ENCODE measurements at places on chromosomes 2 and 18. TPM values are rescaled to one million over a fixed set of nuclear protein-coding genes. Genes with fewer than 3 reads are reported as not detected.

DNA sequence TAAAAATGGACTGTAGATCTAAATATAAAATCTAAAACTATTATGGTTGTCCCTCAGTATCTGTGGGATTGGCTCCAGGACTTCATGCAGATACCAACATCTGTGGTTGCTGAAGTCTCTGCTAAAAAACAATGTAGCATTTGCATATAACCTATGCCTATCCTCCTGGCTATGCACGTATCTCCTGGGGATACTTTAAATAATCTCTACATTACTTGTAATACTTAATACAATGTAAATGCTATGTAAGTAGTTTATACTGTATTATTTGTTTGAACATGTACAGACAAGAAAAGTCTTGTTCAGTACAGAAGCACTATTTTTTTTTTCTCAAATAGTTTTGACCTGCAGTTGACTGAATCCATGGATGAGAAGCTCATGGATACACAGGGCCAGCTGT, 134.9 kb downstream of the ZAP70 start:
- DNase-seq = no peak
- no peak overlapping the region for H3K27ac ChIP-seq
- no peak overlapping the region for H3K4me3 ChIP-seq
- no peaks in the 10 kb centered on the region for H3K27me3 ChIP-seq
- H3K36me3 ChIP-seq = no peaks in the 10 kb centered on the region

Gene SLC19A3
- 0.62 TPM for total RNA-seq

DNA sequence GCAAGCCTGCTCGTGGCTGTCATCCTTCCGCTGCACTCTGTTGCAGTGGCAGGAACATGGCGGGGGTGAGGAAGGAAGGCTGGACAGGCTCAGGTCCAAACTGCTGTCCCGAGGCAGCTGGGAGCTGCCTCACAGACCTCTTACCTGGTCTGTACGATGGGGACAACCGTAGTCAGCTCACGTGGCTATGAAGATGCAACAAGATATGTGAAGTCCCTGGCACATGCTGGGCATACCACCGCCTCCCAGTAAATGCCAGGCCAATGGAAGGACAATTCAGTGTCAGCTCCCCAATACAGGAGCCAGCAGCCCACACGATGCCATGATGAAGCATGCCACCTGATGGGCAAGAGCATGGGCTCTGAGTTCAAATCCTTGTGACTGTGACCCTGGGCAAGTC, 344.4 kb downstream of the CYRIA start:
- peaks cover 36% of the 10 kb centered on the region for H3K4me1 ChIP-seq
- H3K4me3 ChIP-seq = no peak overlapping the region

Gene EVX2
- not detected for total RNA-seq

Gene MFSD6
- 2.4 TPM for total RNA-seq

Gene CREG2
- total RNA-seq = 23.6 TPM

- H3K36me3 ChIP-seq = no peaks in the 10 kb centered on the region
- H3K27me3 ChIP-seq = peaks cover 1% of the 10 kb centered on the region
- H3K27ac ChIP-seq = no peak overlapping the region
- no peaks in the 10 kb centered on the region for H3K4me1 ChIP-seq
- DNase-seq = no peak
Measured at GRCh38 chr18:79049506-79049905, 19.7 kb upstream of the ATP9B start.

DNA sequence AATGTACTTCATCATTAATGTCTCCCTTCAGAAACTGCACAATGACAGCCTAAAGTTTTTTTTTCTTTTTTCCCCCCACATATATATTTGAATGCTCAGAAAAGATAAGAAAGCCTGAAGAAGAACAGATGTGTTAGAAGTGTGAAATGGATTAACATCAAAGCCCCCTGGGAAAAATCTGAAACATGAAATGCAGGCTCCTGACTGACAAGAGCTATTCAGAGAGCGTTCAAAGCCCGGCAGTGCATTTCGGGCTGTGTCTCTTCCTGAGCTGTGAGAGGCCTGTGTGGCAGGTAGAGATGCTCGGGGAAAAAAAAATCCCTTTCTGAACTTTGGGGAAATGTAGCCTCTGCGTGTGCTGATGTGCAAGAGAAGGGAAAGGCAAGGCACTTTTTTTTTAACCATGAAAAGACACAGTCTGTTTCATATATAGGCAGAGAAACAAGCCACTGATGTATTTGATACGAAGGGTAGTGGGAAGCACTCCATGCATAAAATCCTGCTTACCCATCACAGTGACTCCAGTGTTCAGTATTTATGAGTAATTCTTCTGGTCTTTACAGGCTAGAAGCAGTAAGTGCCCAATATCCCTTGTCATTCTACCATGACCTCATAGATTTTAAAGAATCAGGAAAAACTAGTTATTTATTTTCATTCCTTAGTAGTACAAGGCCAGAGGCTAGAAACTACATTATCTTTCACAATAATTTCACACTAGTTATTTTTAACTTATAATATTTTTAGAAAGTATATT, 1574.2 kb upstream of the PIK3C3 start:
- no peak for DNase-seq
- H3K4me3 ChIP-seq = no peak overlapping the region
- no peaks in the 10 kb centered on the region for H3K27me3 ChIP-seq
- no peaks in the 10 kb centered on the region for H3K4me1 ChIP-seq
- H3K27ac ChIP-seq = no peak overlapping the region
- H3K36me3 ChIP-seq = no peaks in the 10 kb centered on the region

GRCh38 chr2:120539937-120540718, 194.2 kb downstream of the INHBB start:
- H3K27ac ChIP-seq = no peak overlapping the region
- peaks cover 4% of the 10 kb centered on the region for H3K27me3 ChIP-seq
- H3K36me3 ChIP-seq = no peaks in the 10 kb centered on the region
- DNase-seq = no peak
- H3K4me1 ChIP-seq = peaks cover 11% of the 10 kb centered on the region

Gene IL1B
- total RNA-seq = not detected

Gene ABCG5
- total RNA-seq = not detected

Gene TEX44
- total RNA-seq = not detected

DNA sequence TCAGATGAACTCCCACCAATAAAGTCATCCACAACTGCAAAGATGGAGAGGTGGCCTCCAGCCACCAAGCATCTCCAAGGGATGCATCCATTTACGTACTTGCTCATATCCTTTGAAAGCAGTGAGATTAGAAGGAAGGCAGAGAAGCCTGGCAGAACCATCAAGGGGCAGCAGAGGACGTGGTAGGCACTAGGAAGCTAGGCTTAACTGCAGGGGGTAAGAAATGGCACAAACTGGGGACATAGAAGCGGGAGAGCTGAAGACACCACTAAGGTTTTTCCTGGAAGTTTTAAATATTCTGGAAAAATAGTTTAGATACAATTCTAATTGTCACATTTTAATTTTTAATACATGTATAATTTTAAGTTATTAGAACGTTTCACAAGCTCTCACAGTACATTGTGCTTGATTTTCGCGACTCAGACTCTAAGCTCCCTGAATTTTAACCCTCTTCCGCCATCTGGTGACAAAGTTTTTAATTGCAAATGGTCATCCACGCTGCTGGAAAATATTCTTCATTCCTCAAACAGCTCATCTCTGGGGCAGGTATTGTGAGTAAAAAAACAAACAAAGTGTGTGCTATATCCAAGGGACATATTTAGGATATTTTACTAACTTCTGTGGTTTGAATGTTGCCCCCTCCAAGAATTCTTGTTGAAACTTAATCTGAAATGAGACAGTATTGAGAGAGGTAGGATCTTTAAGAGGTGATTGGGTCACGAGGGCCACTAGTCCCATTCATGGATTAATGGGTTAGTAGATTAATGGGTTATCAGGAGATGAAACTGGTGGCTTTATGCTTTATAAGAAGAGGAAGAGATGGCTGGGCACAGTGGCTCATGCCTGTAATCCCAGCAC, 1.6 kb upstream of the PSTPIP2 start:
- H3K27me3 ChIP-seq = peaks cover 7% of the 10 kb centered on the region
- H3K36me3 ChIP-seq = no peaks in the 10 kb centered on the region
- peaks cover 4% of the 10 kb centered on the region for H3K4me1 ChIP-seq
- peak; percentile 68 for DNase-seq

DNA sequence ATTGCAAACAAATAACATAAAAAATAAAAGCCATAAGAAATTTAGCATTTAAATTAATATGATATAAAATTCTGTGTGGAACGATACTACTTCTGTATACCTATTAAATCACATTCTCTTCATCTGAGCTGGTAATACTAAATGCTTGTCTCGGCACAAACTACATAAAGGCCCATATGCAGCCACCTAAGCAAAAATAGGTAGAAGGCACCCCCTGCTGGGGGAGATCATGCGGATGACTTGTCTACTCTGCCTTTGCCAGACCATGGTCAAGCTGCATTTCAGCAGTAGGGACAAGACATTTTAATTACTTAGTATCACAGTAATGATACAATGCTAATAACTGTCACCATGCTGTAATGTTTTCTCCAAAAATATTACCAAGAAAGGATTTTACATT, 108.0 kb downstream of the CDH19 start:
- no peak overlapping the region for H3K27ac ChIP-seq
- H3K36me3 ChIP-seq = no peaks in the 10 kb centered on the region
- no peak overlapping the region for H3K4me3 ChIP-seq
- no peaks in the 10 kb centered on the region for H3K27me3 ChIP-seq

Gene SLC40A1
- total RNA-seq = 90.9 TPM

DNA sequence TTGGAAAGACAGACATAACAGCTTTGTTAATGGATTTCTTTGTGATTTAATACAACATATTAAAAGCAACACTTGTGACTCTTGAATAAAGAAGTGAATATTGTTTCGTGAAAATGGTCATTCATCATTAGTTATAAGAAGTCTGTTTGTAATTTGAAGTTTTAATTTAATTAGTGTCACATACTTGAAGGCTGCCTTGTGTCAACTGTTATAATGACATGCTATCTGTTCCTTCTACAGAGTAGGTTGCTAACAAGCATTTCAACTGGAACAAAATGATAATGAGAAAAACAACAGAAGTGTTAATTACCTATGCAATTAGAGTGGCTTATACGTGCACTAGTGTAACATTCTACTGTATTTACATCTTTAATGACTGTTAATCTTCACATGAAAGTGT, 624.7 kb downstream of the LRP1B start:
- no peak overlapping the region for H3K4me3 ChIP-seq
- no peak for DNase-seq
- H3K27ac ChIP-seq = no peak overlapping the region
- H3K4me1 ChIP-seq = no peaks in the 10 kb centered on the region

Gene NT5DC4
- total RNA-seq = not detected

- H3K27me3 ChIP-seq = no peaks in the 10 kb centered on the region
- no peak overlapping the region for H3K27ac ChIP-seq
- no peaks in the 10 kb centered on the region for H3K4me1 ChIP-seq
- no peaks in the 10 kb centered on the region for H3K36me3 ChIP-seq
- no peak for DNase-seq
- no peak overlapping the region for H3K4me3 ChIP-seq
Measured at GRCh38 chr18:70617020-70617763, 328.3 kb downstream of the SOCS6 start.

DNA sequence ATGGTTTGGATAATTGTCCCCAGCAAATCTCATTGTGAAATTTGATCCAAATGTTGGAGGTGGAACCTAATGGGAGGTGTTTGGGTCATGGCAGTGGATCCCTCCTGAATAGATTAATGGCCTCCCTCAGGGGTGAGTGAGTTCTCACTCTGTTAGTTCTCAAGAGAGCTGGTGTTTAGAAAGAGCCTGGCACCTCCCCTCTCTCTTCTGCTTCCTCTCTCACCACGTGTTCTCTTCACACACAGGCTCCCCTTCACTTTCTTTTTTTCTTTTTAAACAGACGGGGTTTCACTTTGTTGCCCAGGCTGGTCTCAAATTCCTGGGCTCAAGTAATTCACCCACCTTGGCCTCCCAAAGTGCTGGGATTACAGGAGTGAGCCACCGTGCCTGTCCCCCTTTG, 111.6 kb upstream of the LTBP1 start:
- no peak overlapping the region for H3K27ac ChIP-seq
- DNase-seq = no peak
- H3K4me3 ChIP-seq = no peak overlapping the region
- H3K27me3 ChIP-seq = no peaks in the 10 kb centered on the region
- H3K36me3 ChIP-seq = peaks cover 3% of the 10 kb centered on the region

GRCh38 chr2:216739035-216739434, 43.7 kb upstream of the IGFBP5 start:
- no peak overlapping the region for H3K27ac ChIP-seq
- no peaks in the 10 kb centered on the region for H3K36me3 ChIP-seq
- peaks cover 2% of the 10 kb centered on the region for H3K27me3 ChIP-seq
- peaks cover 9% of the 10 kb centered on the region for H3K4me1 ChIP-seq
- DNase-seq = no peak

DNA sequence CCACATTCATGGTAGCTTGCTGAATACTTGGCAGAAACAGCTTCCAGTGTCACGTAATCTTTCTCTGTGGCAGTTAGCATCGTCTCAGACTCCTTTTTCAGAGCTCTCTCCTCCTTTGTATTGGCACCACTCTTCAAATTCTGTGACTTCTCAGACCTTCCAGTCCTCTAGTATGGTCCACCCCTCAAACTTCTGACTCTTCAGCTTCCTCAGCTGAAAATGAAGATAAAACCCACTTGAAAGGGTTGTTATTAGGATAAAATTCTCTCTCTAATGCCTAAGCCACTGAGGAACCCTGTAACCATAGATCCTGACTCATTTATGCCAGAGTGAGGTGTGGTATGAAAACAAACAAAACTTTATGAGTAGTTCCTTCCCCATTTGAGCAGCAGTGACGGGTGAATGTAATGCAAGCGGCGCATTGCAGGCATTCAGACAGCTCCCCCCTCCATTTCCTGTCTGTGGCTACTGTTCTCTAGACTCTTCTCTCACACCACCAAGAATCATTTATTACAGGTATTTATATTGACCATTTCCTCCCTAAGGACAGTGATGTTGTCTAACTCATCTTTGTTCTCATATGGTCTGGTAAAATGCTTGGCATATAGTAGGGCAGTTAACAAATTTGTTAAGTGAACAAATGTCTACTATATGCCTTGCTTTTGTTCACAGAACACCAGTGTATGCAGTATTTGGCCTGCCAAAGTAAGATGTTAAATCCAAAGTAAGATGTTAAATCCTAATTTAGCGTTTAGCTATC, 35.3 kb downstream of the GALNT1 start:
- DNase-seq = peak; percentile 24
- H3K4me1 ChIP-seq = peaks cover 34% of the 10 kb centered on the region
- H3K4me3 ChIP-seq = no peak overlapping the region
- no peak overlapping the region for H3K27ac ChIP-seq

- no peak overlapping the region for H3K27ac ChIP-seq
- no peak overlapping the region for H3K4me3 ChIP-seq
- DNase-seq = no peak
Measured at GRCh38 chr2:222000326-222000725, 298.5 kb downstream of the PAX3 start.

Gene ZNF892
- total RNA-seq = 11.2 TPM

Gene LRRTM1
- not detected for total RNA-seq

GRCh38 chr2:36771671-36772070, 75.2 kb downstream of the VIT start:
- no peak for DNase-seq
- H3K36me3 ChIP-seq = no peaks in the 10 kb centered on the region
- H3K4me1 ChIP-seq = peaks cover 4% of the 10 kb centered on the region
- no peak overlapping the region for H3K27ac ChIP-seq
- H3K27me3 ChIP-seq = peaks cover 4% of the 10 kb centered on the region

- peaks cover 4% of the 10 kb centered on the region for H3K4me1 ChIP-seq
- H3K27ac ChIP-seq = no peak overlapping the region
- peaks cover 5% of the 10 kb centered on the region for H3K27me3 ChIP-seq
- no peaks in the 10 kb centered on the region for H3K36me3 ChIP-seq
Measured at GRCh38 chr2:10221443-10221842, 81.3 kb upstream of the HPCAL1 start.

- H3K27me3 ChIP-seq = no peaks in the 10 kb centered on the region
- DNase-seq = no peak
- no peaks in the 10 kb centered on the region for H3K4me1 ChIP-seq
- H3K36me3 ChIP-seq = no peaks in the 10 kb centered on the region
- no peak overlapping the region for H3K27ac ChIP-seq
Measured at GRCh38 chr18:12930908-12931307, 16.9 kb upstream of the SEH1L start.

GRCh38 chr2:188322569-188323551, 31.2 kb downstream of the GULP1 start:
- H3K4me3 ChIP-seq = no peak overlapping the region
- H3K27ac ChIP-seq = no peak overlapping the region
